ENCODE measurements at places on chromosomes 3 and 15. TPM values are rescaled to one million over a fixed set of nuclear protein-coding genes. Genes with fewer than 3 reads are reported as not detected.

Gene SNURF
- 5.9 TPM for total RNA-seq

Gene CCR8
- not detected for total RNA-seq

Gene ANKRD34C
- not detected for total RNA-seq

Gene LMAN1L
- total RNA-seq, result not detected

Gene ZNF592
- total RNA-seq, result 7.7 TPM

Gene ISG20
- total RNA-seq, result 2.2 TPM

Gene SKOR1
- under 0.01 TPM for total RNA-seq

Gene HYAL1
- total RNA-seq, result 3.7 TPM

Gene GPR62
- 0.20 TPM for total RNA-seq

Gene SLC7A14
- 2.0 TPM for total RNA-seq

Gene TERC
- 269 TPM for total RNA-seq

Gene NRROS
- total RNA-seq, result 3.3 TPM

Gene CACNA2D3
- not detected for total RNA-seq

Gene FAM174B
- total RNA-seq, result 1.8 TPM

Gene ROBO2
- total RNA-seq, result under 0.01 TPM

Gene NGLY1
- total RNA-seq, result 23.1 TPM

Gene CCR2
- total RNA-seq, result not detected

Gene KIF7
- total RNA-seq, result 8.8 TPM

Gene CTXN2
- total RNA-seq, result not detected

Gene HIGD2B
- total RNA-seq, result not detected

Gene LIPC
- total RNA-seq, result not detected

Gene GOLGA6L7
- not detected for total RNA-seq

Gene PLA2G4D
- total RNA-seq, result not detected

Gene HRG
- total RNA-seq, result not detected

Measured in subcutaneous preadipocyte (primary cell).